ENCODE measurements at places on chromosomes 7 and 10.

GRCh38 chr10:132677473-132678227 is 108.3 kb downstream of the NKX6-2 start:
- no peak for DNase-seq

DNA sequence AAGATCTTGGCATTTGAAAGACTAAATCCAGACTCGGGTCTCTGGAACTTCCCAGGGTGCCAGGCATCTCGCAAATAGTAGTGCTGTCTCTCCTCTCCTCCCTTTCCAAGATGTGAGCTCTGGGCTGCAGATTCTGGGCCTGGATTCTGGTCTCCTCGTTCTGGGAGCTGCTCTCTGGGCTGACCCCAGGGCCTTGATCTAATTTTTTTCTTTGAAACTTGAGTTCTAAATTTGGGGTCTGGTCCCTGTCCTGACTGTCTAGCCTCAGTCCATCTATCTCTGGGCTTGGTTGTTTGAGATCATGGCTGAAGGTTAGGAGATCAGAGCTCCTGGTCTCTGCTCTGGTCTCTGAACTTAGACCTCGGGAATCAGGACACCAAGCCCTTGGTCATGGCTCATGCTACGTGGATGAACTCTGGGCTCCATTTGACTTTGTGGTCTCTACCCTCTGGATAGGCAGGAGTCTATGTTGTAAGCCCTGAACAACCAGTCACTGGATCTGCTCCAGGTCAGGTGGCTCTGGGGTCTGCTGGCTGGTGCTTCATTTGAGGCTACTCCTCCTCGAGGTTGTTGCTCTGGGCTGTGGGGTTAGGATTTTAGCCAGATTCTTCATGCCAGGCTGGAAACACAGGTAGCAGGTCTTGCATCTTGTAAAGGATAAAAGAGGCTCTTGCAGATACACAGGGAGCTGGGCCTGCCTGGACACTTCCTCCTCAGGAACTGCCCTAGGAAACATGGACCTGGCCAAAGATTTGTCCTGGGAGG is 8.0 kb upstream of the MBL2 start:
- no peak for DNase-seq

DNA sequence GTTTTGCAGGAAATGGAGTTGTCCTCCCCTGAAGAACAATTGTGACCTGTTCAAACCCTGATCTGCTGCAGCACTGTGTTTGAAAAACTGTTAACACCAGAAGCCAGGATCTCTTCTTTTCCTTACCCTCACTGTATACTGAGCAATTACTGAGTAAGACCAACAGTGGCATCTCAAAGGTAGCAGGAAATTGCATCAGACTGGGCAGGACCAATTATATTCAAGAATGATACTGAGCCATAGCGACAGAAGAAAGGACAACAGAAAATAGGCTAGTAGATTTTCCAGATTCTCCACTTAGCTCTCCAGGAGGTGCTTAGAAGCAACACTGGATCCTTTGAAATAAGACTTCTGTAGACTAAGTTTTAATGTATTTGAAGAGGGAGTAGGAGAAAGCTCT is 57.4 kb upstream of the INHBA start:
- no peak for DNase-seq

GRCh38 chr10:36676321-36676720 is 449.1 kb upstream of the ANKRD30A start:
- no peak for DNase-seq

DNA sequence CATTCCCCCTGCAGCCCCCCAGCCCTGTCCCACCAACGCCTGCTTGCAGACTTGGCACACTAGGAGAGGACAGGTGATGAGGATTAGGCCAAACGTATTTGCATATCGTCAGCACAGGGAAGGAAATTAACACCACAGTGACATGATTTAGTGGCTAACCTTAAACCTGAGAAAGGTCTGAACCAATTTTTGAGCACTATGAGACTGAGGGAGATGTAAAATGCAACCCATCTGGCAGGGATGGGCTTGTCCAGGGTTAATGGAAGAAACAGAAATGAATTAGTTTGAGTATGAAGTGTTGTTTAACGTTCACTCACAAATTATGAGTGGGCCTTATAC is 183.6 kb downstream of the TAX1BP1 start:
- DNase-seq: no peak

GRCh38 chr7:32427769-32428291 is 62.4 kb downstream of the LSM5 start:
- peak; percentile 57 for DNase-seq

- no peak for DNase-seq
These were observed 46.0 kb downstream of the RASGEF1A start for GRCh38 chr10:43220657-43221418.

DNA sequence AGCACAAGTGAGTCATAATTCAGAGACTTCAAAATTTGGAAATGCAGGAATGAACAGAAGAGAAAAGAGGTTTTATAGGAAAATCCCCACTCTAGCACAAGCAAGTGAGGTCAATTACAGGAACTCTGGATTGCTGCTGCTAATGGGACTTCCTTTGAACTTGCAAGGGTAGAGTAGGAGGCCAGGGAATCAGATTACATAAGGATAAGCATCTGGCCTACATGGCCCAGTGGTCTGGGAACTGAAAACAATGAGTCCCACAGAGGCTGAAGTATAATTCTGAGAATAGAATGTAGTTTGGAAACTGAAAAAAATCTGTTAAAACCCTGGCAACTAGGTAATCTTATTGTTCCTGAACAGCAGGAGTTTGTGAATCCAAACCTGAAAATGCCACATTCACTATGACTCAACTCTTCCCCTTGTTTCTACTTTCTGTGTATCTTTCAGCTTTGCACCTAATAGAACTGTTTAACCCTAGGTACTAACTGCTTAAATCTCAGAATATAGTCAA is 66.5 kb downstream of the CTNNA3 start:
- DNase-seq: no peak

- no peak for DNase-seq
These were observed 15.9 kb upstream of the ACBD5 start for GRCh38 chr10:27256299-27257189.

- no peak for DNase-seq
These were observed 746 bp upstream of the MRPS16 start for GRCh38 chr10:73253225-73253555.

GRCh38 chr10:33133557-33133956 is 175.5 kb upstream of the ITGB1 start:
- no peak for DNase-seq

DNA sequence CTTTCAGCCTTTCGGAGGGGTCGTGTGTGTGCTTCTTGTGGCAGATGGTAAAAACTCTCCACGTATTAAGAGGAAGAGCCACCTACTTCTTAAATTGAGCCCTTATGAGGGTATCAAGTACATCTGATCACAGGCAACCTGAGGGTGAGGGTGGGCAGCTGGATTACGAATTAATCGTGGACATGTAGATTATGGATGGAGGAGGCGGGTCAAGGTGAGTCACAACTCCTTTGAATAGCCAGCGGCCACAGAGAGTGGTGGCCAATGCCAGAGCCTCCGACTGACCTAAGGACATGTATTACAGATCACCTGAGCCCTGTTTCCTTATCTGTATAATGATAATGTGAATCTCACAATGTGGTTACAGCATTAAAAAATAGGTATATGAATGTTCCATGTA is 1083.9 kb downstream of the SORCS3 start:
- DNase-seq: no peak

- no peak for DNase-seq
These were observed 1.0 kb downstream of the DDC start for GRCh38 chr7:50564171-50564570.

DNA sequence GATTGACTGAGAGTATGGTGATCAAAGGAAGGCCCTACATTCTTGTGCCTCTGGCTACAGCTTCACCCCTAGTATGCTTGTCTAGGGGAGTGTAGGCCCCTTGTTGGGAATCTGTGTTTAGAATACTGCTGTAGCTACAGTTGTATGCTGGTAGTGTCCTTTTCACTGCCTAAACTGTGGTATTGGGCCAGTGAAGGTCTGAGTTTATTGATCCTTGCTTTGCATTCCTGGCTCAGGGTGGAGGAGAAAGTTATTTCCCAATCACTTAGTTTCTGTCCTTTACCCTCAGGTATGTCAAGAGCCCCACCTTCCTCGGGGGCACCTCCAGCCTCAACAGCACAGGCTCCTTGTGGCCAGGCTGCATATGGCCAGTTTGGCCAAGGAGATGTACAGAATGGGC is 6.6 kb downstream of the SEC24C start:
- DNase-seq: no peak

GRCh38 chr10:30831426-30831825 is 200.2 kb downstream of the ZNF438 start:
- no peak for DNase-seq

- DNase-seq: no peak
These were observed 112.6 kb downstream of the DGKI start for GRCh38 chr7:137734221-137734620.

DNA sequence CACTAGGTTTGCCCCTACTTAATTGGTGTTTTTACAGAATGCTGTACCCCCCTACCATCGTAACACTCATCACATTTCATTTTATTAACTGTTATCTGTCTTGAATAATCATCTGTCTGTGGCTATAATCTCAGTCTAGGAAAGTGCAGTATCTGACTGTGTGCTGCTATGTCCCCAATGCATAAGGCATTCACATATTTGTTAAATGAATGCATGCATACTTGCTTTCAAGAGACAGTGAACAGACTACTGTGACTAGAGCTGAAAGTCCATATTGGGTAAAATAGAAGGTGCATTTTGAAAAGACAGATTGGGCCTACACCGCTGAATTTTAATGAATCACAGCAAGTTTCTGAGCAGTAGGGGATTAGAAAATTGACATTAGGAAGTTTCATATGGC is 112.3 kb downstream of the ARHGAP12 start:
- no peak for DNase-seq

DNA sequence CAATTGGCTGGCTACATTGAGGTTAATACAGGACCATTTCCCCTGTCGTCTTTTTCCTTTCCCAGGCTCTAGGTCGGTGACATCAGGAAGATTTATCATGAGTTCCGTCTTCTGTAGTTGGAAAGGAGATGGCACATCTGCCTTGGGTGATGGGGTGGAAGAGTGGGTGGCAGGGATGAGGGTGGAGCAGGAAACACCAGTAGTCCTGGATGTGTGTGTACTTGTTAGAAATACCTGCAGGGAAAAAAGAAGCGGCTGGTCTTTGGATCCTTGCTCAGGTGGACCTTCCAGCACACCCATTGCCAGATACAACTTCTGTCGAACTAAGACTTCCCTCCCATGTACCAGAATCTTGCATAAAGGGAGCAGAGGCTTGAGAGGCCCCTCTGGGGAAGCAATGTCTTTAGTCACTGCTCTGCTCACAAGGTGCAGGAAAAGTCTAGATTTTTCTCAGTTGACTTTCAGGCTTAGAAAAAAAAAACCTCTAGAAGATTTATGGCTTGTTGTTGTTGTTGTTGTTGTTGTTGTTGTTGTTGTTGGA is 516.8 kb upstream of the GALNT17 start:
- no peak for DNase-seq

All from activated T-helper 1 cell treated with anti-CD3 and anti-CD28 coated beads, Interleukin-12 subunit alpha, Interleukin-12 subunit beta, Interleukin-2, Interleukin-4 antibody, amounts not matched to agents 30 ng/mL and 10 ng/mL and 1 ng/mL, durations not matched to agents 14 hours and 24 hours and 36 hours (primary cell).